ENCODE measurements at places on chromosomes 3 and 15.

- DNase-seq = no peak
These were observed 8.6 kb upstream of the SLCO3A1 start for GRCh38 chr15:91844928-91845327.

DNA sequence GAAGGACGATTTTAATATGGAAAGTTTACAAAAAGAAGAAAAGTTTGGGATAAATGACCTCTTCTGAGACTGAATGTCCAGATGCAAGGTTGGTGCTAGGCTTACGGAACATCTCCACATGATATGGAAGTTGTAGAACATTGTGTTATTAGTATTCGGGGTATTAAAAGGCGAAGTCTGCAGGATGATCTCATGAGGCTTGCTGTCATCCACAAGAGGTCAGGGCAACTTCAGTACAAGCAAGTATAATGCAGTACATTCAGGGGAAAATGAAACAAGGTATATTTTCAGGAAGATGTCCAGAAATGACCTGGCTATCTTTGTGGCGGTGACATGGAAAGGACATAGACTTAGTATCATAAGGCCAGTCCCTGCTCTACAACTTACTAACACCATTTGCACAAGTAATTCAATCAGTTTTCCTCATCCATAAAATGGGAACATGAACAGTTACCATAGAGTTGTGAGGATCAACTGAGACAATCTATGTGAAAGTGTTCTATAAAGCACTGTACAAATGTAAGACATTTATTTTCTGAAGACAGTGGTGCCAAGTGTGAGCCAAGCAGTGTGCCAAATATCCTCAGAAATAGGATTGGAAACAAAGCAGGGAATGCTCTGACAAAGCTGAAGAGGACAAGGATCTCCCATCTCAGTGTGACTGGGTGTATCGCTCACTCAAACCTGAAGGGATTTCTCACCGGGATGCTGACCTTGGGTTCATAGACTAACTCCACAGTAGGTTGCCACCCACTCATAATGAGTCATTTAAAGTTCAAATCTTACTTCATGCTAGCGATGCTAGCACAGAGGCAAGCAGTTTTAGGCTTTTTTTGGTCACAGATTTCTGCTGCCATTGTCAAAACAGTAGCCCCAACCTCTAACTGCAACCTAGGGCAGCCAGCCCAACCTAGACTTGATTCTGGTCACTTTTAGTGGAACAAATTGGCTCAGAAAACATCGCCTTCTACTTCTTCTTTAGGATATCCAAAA, 118.3 kb downstream of the TIGIT start:
- DNase-seq = no peak

GRCh38 chr3:106341586-106342162, 472.9 kb upstream of the CBLB start:
- no peak for DNase-seq

- DNase-seq = no peak
These were observed 59.7 kb downstream of the MSL2 start for GRCh38 chr3:136136454-136136853.

DNA sequence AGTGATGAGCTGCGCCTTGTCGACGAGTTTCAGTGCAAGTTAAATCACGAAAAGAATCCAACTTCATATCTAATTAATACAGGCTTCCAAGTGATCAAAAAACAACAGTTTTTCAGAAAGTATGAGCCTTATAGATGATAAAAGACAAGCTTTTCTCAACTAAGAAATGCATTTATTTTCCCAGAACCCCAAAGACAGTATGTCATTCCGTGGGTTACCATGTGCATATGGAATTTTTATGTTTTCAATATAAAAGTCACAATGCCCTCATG, 442.8 kb downstream of the MAGI1 start:
- no peak for DNase-seq

Measured in CD4-positive, alpha-beta T cell treated with Interleukin-6 at 100 ng/mL for 8 hours (primary cell).